ENCODE measurements at places on chromosomes 3 and 15.

DNA sequence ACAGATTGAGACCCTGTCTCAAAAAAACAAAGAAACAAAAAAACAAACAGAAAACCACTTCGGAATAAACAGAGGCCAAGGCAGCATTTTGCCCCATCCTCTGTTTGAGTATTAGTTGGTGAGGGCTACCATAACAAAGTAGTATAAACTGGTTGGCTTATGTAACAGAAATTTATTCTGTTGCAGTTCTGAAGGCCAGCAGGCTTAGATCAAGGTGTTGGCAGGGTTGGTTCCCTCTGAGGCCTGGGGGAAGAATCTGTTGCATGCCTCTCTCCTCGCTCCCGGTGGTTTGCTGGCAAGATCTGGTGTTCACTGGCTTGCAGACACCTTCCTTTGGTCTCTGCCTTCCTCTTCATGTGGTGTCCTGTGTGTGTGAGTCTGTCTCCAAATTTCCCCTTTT, 261.6 kb downstream of the PDZRN3 start:
- no peak for DNase-seq

GRCh38 chr3:15903164-15903563, 105.4 kb upstream of the ANKRD28 start:
- DNase-seq = no peak

DNA sequence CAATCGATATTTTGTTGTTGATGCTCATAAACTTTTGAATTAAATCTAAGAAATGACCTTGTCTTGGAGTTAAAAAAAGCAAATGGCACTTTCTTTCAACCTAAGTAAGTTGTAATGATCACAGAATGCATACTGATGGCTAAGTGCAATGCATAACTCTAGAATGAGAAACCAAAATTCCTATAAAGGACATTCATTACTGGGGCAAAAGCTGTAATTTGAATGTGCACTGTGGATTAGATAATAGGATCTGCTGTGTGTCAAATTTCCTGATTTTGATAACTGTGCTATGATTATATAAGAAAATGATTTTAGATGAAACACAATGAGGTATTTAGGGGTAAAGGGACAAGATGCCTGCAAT, 14.3 kb downstream of the SIAH2 start:
- DNase-seq = no peak

DNA sequence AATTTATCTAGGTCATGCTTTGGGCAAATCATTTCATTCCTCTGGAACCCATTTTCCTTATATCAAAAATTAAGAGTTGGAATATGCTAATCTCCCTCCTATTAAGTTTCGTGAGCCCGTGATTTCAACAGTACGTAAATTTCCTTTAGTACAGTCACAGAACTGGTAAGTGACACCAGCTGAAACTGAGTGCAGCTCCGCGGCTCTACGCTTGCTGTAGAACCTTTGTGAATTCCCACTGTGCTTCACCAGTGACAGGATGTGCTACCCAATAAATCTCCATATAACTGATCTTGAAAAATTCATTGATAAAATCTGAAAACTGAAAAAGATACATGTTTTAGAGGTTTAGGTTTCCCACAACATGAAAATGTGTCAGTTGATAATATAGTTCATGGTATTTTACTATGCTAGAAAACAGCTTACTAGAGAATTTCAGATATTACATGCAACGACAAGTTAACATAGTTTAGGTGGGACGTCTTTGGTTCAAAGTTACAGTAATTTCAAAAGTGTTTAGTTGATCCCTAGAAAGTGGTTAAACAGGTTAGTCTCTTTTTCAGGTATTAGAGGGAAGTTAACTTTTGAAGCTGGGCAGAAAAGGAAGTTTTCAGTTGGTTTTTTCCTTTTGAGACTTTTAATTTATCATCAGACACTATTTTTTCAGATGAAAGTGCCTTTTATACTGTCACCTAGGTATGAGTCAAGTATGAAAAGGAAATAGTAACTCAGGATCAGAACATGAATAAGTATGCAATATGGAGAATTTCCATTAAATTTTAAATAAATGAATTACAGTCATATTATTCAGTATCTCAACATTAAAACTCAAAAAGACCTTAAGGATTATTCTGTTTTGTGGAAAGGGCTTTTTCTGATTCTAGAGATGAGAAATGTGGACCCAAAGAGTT, 57.0 kb downstream of the PPARG start:
- DNase-seq = no peak

DNA sequence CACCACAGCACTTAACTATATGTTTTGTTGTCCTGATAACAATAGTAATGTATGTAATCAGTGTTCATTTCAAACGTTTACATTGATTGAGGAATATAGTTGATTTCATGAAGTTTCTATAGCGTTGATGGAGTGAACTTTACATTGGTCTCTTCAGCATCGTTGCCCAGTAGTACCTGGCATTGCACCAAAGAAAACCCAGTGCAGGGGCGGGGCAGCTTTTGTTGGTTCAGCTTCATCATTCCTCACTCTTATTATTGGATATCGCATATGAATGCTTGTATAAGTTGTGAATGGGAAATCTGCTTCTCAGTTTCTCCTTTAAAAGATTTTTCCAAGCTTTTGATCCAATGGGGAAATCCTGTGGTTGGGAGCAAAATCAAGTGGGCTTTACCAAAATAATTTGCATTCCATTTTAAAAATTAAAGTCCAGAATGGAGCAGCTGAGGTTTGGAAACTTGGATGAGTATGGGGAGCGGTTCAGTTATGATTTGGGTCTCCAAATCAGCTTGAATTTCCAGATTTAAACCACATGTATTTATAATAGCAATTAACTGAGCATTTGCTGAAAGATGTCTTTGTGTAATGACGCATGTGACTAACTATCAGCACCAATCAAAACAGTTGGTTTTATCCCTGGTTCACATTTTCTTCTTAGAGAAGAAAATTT, 213.7 kb downstream of the ALCAM start:
- no peak for DNase-seq

- DNase-seq = no peak
Observed at GRCh38 chr15:71390096-71390495, 274.8 kb downstream of the THSD4 start.

- no peak for DNase-seq
Observed at GRCh38 chr15:31164573-31164912, 63.0 kb upstream of the TRPM1 start.

GRCh38 chr3:133282236-133282635, 117.6 kb upstream of the BFSP2 start:
- no peak for DNase-seq

DNA sequence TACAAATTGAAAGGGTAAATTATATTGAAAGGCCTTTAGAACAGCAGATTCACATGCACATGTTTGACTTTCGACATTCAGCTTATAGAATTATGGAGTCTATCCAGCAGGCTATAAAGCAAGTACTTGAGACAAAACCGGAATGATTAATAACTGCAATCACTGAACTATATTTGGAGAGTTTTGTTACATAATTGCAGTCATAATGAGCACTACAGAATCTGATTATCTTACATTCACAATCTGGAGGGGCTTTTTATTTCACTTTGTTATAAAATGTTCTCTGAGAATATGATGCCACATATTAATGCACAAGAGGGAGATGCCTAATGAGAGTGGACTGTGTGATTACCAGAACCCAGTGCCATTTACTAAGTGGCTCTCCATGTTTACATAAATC, 64.3 kb downstream of the NSUN3 start:
- no peak for DNase-seq

DNA sequence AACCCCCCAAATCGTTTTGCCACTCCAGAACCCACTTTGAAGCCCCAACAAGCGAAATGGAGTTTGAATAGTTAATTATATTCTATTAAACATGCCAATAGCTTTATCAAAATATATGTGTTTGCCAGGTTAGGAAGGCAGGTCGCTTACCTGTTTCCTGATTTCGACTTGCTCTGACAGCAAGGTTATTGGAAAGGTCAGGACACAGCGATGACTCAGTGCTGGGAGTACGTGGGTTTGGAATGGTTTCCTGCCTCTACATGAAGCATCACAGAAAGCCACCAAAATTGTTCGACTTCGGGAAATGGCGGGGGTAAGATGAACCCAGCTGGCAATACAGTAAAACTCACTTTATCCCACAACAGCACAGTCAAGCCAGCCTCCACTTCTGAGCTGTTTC, 135.6 kb upstream of the ABI3BP start:
- DNase-seq = no peak

GRCh38 chr3:117303443-117303842, 593.9 kb downstream of the TUSC7 start:
- DNase-seq = no peak

DNA sequence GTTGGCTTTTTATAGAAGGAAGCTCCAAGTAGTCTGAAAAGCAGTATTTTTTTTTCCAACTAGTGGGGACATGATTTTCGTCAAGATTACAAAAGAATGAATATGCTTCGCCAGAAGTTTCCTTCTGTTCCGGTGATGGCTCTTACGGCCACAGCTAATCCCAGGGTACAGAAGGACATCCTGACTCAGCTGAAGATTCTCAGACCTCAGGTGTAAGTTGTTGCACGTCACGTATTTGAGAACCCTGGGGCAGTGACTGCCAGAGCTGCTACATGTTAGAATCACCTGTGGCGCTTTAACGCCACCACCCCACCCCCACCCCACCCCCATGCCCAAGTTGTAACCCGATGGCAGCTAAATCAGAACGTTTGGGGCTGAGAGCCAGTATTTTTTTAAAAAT, 52.2 kb downstream of the BLM start:
- no peak for DNase-seq

DNA sequence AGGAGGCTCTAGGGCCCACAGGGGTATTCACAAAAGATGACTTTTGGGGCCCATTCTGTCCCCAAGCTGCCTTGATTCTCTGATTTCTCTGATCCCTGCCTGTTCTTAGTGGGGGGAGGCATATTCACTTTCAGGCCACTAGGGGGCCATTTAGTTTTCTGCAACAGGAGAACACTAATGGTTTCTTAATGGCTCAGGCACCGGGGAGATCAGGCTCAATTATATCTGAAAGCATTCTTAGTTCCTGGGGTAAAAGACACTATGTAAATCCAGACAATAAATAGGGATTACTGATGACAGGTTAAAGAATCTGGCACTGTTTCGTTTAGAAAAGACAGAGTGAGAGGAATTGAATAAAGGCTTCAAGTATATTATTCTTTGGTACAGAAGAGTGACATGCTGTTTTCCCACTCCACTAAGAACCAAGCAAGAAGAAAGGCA, 2.5 kb upstream of the INAFM2 start:
- no peak for DNase-seq

DNA sequence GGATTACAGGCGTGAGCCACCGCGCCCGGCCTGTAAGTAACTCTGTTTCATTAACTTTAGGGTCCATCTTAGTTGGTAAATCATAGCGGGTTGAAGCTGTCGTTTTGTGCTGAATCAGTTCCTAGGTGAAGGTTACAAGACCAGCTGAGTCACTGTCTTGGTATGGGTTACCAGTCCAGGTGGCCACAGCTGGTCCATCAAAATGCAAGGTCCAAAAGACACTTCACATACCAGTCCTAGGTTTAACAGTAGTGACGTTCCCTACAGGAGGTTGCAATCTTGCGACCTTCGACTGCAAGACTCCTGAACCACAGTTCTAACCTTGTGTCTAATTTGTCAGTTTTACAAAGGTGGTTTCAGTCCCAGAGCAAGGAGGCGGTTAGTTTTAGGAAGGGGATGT, 160.1 kb upstream of the ATP10A start:
- no peak for DNase-seq

- DNase-seq = peak; percentile 63
Observed at GRCh38 chr15:63892794-63893441, 59.2 kb upstream of the HERC1 start.

DNA sequence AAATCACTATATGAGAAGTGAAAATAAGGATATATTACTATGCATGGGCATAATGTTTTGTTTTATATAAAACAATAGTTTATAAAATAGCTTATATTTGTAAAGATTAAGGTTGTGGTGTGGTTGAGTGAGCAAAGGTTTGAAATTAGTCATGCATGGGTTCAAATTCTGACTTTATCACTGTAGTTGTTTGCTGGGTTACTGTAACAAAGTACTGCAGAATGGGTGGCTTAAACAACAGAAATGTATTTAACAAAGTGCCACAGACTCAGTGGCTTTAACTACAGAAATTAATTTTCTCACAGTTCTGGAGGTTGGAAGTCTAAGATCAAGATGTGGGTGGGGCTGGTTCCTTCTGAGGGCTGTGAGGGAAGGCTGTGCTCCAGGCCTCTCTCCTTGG, 184.8 kb upstream of the THRB start:
- DNase-seq = no peak

GRCh38 chr15:49225572-49226281, 55.7 kb downstream of the GALK2 start:
- no peak for DNase-seq

GRCh38 chr3:191238321-191238817, 39.3 kb downstream of the OSTN start:
- DNase-seq = no peak

DNA sequence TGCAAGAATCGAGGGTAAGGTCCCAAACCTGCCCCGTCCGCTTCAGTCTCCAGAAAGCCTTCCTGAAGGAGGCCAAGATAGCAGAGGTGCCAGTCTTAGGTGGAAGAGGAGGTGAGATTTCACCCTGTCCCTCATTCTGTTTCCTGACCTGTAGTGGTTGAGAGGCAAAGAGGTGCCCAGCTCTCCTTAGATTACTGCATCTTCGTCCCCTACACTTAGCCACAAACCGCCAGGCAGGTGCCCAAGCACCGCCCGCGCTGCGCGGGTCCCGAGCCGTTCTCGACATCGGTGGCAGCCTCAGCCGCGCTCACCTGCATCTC, 23.8 kb upstream of the POLG start:
- DNase-seq = no peak
